8988T (cell line): ENCODE measurements at places on chromosomes 12 and 14.
A peak's percentile ranks its signal among the peaks of the same experiment; 100 is the strongest.

GRCh38 chr12:27257104-27257843 is 13.2 kb downstream of the STK38L start:
- no peak for DNase-seq

- DNase-seq = no peak
Observed at GRCh38 chr14:23168246-23168645, 15.2 kb downstream of the SLC7A8 start.

DNA sequence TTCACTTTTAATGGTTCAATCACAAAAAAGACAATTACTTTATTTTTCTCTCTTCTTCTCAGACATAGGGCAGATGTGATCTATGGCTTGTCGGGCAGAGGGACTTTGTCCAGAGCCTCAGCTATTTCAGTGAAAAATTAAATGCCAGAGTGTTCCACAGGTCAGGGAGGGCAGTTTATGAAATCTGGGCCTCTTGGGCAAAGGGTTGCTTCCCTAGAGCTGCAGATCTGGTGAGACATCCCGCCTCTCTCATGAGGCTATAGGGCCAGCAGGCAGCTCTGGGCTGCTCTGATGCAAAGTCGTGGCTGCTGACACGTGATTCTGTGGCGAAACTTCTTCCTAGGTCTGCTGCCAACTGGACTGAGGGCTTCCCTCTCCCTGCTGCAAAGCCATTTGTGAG is 6.0 kb downstream of the CLMN start:
- DNase-seq = no peak

GRCh38 chr14:54493293-54493692 is 4.5 kb upstream of the GMFB start:
- DNase-seq = no peak

- no peak for DNase-seq
Observed at GRCh38 chr14:32397861-32398640, 69.0 kb downstream of the AKAP6 start.

DNA sequence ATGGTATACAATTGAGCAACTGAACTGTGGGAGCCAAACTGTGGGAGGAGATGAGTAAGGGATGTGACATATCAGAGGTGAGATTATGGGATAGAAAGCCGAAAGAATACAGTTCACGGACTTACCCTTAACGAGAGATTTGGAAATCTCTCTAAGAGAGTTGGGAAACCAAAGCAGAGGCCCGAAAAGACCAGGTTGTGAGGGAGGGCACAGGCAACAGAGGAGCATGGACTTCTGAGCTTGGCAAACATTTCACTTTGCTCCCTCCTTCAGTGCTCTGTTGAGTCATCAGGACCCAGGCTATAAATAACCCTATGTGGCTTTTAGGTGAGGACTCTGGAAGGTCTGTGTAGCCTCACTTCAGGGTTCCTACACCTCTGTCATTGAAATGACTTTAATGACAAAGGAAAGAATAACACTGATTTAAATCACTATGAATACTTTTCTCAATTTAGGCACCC is 120.6 kb downstream of the TGFB3 start:
- DNase-seq = no peak

GRCh38 chr14:44700184-44700583 is 193.1 kb upstream of the FSCB start:
- no peak for DNase-seq

DNA sequence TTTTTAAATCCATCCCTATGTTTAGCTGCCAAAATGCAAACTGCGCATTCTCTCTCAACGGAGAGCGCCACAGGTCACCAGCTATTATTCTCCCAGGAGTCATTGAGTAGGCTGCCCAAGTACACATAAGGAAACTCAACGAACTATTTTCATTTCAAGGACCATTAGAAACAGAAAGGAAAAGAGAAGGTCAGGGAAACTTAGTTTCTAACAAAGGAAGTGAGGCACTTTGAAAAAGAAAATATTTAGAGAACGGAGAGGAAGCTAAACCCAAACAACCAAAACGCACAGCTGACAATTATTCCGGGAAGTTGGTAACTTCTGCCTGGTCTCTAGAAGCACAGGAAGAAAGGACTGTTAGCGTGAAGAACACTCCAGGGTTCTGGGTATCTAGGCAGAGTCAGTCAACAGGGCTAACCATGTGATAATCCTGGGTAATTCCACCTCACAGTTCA is 23.5 kb downstream of the GPHB5 start:
- no peak for DNase-seq

DNA sequence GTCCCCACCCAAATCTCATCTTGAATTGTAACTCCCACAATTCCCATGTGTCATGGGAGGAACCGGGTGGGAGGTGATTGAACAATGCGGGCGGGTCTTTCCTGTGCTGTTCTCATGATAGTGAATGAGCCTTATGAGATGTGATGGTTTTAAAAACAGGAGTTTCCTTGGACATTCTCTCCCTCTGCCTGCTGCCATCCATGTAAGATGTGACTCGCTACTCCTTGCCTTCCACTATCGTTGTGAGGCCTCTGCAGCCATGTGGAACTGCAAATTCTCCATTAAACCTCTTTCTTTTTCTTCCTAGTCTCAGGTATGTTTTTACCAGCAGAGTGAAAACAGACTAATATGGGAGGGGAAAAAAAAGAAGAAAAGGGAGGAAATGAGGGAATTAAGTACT is 22.6 kb upstream of the ARHGAP5 start:
- DNase-seq = no peak

DNA sequence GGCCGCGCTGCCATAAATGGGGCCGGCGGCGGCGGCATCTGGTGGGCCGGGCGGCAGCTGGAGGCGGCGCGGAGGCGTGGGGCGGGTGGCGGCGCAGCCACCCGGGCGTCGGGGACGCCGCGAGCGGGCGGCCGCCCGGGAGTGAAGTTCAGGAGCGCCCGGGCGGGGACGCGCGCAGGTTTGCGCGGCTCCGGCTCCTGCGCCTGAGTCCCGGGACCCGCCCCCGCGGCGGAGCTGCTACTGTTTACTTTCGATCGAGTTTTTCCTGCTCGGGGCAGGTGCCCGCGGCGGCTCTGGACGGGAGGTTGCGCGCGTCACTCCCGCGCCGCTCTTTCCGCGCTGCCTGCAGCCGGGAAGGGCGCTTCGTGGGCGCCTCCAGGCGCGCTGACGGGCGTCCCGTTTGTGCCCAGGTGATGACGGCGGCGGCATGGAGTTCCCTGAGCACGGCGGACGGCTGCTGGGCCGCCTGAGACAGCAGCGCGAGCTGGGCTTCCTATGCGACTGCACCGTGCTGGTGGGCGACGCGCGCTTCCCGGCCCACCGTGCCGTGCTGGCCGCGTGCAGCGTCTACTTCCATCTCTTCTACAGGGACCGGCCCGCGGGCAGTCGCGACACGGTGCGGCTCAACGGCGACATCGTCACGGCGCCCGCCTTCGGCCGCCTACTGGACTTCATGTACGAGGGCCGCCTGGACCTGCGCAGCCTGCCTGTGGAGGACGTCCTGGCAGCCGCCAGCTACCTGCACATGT is at the start of gene ZBTB42:
Gene ZBTB42, plus strand, starts transcription at position 331 of the 749 bp plus-strand sequence. Its CDS starts 97 bp downstream, at position 428.
- DNase-seq = peak; percentile 92

GRCh38 chr14:24481622-24482324 is 26.3 kb downstream of the CMA1 start:
- peak; percentile 62 for DNase-seq

GRCh38 chr12:84508851-84509260 is 403.7 kb downstream of the SLC6A15 start:
- no peak for DNase-seq

DNA sequence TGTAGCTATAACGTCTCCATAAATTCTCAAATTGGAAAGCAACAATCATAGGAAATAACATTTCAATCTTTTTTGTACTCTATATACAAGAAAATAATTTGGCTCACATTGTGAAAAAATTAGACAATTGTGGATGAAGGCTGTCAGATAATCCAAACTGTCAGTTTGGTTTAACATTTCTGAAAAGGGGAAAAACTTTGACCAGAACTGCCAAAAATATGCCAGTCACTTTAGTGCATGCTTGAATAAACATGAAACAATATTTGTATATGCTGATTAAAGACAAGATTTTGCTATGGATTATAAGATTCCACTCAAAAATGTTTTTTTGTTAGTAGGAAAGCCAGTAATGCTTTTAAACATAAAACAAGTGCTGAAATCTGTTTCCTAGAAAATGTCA is 38.9 kb downstream of the CCDC59 start:
- no peak for DNase-seq

DNA sequence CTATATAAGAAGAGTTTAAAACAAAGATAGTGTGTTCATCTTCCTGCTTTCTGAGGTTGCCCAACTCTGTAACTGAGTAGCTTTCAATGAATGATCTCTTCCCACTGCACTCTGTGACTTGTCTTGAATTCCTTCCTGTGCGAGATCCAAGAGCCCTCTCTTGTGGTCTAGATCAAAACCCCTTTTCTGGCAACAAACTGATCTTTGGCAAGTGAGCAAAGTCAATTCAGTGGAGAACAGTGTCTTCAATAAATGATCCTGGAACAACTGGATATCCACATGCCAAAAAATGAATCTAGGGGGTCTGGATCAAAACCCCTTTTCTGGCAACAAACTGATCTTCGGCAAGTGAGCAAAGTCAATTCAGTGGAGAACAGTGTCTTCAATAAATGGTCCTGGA is 8.5 kb downstream of the CFAP54 start:
- no peak for DNase-seq

DNA sequence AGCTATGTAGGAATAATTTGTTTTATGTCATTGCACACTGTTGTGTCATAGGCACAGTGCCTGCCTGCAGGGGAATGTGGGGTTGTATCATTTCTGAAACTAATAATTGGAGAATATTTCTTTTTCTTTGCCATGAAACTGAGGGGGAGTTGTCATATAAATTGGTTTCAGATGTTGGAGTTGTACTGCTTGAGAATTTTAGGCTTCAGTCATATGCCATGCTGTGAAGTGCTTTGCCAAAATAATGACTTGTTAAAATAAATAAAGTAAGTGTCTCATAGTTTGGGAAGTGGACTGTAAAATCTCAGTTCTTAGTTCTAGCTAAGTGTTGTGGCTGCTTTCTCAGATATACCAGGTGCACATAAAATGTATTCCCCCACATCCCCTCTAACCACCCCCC is 116.8 kb downstream of the DAAM1 start:
- no peak for DNase-seq
